ENCODE measurements at places on chromosomes 13 and 19.
A peak's percentile ranks its signal among the peaks of the same experiment; 100 is the strongest.

- no peak for DNase-seq
These were observed 8.5 kb downstream of the TMTC4 start for GRCh38 chr13:100666124-100666523.

GRCh38 chr13:99501848-99502301 is 603 bp downstream of the TM9SF2 start:
- DNase-seq: no peak

GRCh38 chr13:29509999-29510589 is 85.4 kb downstream of the SLC7A1 start:
- DNase-seq: no peak

GRCh38 chr13:113534236-113534860 is 43.8 kb upstream of the DCUN1D2 start:
- no peak for DNase-seq

DNA sequence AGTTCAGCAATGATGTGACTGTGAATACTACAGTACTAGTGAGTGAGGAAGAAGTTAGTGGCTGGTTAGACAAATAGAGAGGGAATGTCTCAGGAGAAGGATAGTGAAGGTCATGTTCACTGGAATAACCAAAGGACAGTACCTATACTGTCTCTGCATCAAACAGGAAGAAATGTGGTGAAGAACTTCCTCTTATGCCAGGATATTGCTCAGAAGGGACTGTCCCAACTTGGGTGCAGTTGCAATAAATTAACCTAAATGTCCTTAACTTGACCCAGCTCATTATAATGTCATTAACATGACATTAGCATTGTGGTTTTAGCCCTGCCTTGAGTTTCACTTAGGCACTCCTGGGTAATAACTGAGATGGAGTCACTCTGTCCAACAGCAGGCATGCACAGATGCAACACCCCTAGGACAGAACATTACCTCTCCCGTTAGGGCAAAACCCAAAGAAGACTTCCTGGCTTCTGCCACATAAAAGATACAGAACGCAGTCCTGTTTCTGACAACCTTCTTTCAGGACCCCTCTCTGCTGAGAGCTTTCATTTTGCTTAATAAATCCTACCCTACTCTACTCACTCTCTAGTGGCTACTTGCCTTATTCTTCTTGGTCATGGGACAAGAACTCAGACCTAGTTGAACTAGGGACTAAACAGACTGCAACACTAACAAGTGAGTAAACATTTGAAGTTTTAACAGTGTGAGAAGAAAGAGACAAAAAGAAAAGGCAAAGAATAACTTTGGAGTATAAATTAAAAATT is 1591.6 kb upstream of the MIR17HG start:
- no peak for DNase-seq

DNA sequence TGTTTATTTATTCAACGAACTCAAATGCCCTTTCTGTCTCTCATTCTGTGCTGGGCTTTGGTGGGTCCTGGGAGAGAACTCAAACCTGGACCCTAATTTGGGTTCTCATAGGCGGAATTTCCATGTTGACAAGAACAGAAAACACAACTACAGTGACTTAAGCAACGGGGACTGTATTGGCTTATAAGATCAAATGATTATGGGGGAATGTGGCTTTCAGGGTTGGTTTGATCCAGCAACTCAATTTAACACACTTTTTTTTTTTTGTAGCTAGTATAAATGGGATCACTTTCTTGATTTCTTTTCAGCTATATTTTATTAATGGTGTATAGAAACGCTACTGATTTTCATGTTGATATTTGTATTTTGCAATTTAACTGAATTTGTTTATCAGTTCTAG is 9.9 kb downstream of the FCHO1 start:
- no peak for DNase-seq

DNA sequence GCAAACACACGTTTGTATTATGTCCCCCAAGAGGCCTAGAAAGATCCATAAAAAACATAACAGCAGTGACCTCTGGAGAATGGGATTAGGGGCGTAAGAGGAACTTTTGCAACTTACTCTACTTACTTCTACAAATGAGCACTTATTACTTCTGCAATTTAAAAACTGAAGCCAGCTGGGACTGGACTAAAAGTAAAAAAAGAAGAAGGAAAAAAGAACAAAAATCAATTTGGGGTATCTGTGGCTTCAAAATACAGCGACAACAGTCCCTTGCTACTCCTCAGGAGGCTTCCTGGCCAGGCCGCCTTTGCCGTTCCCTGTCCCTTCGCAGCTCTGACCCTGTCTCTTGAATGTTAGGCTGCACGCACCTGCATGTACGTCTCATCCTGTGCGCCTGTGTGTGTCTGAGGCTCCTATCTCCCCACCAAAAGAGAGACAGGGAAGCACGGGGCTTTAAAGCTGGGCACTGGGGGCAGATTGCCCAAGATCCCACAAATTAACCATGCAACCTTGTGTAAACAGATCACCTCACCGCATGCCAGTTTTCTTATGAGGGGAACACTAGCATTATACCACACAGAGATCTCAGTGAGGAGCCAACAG is 12.1 kb upstream of the FKRP start:
- no peak for DNase-seq

- peak; percentile 17 for DNase-seq
These were observed 24.2 kb downstream of the NEK5 start for GRCh38 chr13:52104624-52105023.

DNA sequence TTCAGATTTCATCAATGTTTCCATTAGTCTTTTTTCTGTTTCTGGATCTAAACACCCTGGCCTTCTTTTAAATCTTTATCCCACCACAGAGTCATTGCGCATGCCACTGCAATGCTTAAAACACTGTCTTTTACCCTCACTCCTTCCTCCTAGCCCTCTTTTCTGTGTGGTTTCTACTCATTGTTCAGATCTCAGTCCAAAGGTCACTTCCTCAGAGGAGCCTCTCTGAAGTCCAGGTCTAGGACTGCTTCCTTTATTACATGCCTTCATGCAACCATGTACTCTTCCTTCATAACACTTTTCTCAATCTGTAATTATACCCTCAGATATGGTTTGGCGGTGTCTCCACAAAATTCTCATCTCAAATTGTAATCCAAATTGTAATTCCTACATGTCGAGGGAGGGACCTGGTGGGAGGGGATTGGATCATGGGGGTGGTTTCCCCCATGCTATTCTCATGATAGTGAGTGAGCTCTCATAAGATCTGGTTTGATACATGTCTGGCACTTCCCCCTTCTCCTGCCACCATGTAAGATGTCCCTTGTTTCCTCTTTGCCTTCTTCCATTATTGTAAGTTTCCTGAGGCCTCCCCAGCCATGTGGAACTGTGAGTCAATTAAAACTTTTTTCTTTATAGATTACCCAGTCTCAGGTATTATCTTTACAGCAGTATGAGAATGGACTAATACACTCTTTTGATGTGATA is 808.9 kb downstream of the DIAPH3 start:
- DNase-seq: no peak

- no peak for DNase-seq
These were observed 11.2 kb downstream of the CATSPERG start for GRCh38 chr19:38346837-38347236.

DNA sequence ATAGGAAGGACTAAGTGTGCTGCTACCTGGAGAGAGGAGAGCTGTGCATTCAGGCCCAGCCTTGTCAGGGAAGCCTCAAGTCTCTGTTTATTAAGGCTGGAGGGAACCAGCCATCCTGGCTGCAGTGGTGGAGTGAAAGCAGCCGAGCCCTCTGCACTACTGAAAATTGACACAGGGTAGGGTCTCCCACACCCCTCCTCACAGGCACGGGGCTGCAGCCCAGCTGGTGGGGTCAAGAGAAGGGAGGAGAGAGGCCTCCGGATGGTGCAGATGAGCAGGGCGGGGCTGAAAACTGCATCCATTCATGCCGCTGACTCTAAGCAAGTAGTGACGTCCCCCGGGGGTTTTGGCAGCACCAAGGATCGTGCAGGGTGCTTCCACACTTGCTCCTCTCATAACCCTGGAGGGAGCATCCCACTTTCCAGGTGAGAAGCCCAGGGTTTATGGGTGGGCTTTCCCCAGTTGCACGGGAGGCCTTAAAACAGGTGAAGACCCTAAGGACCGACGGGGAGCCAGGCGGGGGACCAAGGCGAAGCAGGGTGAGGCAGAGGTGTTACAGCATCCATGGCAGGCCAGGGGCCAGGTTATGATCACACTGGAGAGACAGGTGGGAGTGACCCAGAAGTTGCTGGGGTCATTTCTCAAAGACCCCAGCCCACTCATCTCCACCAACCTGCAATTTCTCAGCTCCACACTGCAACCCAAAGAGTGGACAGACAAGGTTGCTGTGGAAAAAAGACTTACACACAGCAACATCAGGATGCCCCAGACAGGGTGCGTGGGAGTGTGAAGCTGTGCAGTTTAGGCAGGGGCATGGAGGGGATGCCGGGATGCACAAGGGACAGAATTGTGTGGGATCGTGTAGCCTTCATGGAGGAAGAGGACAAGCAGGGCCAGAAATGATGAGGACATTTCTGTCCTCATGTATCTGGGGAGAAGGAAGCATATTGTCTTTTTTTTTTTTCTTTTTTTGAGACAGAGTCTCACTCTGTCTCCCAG is 36.8 kb downstream of the VSTM2B start:
- DNase-seq: no peak

- no peak for DNase-seq
These were observed 93.4 kb upstream of the TSC22D1 start for GRCh38 chr13:44669534-44669933.

DNA sequence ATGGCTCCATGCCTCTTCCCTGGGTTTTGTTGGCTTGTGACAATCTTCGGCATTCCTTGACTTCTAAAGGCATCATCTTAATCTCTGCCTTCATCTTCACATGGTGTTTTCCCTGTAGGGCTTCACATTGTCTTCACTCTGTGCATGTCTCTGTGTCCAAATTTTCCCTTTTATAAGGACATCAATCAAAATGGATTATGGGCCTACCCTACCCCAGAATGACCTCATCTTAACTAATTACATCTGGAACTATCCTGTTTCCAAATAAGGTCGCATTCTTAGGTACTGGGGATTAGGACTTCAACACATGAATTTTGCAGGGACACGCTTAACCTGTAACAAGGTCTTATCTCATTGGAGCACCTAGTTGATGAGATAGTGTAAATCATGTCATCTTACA is 290.3 kb upstream of the KLF12 start:
- DNase-seq: no peak

GRCh38 chr19:33133438-33134031 is 1.6 kb downstream of the WDR88 start:
- peak; percentile 75 for DNase-seq

All from HuH-7 (cell line).